Occipital lobe (tissue), 3 donors: ENCODE measurements at places on chromosomes 11 and 22. TPM values are rescaled to one million over a fixed set of nuclear protein-coding genes. Genes with fewer than 3 reads are reported as not detected.

DNA sequence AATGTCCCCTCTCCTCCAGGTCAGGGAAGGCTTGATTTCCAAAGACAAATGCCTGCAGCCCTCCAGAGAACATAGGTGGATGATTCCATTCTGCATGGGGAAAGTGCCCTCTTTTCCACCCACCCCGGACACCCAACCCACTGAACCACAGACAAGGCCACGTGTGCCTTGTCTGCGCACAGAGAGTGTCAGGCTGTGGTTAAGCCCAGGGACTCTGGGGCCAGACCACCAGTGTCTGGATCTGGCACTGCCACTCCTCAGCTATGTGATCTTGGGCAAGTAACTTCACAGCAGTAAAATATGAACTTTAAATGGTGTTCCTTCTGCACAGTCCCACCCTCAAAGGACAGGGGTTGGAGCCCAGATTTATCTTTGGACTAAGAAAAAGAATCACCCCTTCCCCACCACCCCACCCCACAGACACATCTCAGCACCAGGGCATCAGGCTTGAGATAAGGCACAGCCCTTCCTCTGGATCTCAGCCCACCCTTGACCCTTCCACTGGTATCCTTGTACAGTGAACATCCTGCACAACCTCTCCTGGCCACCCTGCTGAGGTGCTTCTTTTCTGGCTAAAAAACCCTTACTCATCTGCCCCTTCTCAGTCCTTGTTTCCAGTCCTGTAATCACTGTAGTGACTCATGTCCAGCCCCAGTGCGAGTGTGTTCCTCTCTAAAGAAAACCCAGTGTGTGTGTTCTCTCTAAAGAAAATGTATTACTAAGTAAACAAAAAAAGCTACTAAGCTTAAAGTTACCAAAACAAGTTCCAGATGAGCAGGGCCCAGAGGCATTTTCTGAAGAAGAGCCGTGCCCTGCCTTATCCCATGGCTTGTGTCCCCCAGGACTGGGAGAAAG lies 1.9 kb upstream of the PTGDR2 start:
- no peak for DNase-seq

- DNase-seq, result no peak
Measured at GRCh38 chr11:127066401-127067090, 66.0 kb upstream of the KIRREL3 start.

DNA sequence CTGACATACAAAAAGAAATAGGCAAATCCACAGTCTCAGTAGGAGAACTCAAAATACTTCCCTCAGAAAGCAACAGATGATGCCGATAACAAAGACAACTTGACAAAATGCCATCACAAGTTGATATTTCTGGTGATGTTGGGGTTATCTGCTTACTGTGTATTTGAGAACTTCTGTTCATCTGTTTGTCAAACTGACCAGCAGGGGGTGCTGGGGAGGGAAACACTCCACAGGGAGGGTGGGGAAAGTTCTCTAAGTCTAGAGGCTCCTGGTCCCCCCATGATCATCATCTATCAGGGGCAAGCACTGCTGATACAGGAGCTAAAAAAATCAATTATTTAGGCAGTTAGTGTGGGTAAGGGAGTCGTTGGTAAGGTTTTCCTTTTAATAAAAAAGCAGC lies 19.2 kb downstream of the GLYATL1 start:
- DNase-seq, result no peak

- DNase-seq, result no peak
Measured at GRCh38 chr22:44024288-44024921, at the start of gene PARVB. TSS of gene PARVB (plus strand) at chr22:44024302. CDS start at chr22:44024340, 38 bp downstream.

DNA sequence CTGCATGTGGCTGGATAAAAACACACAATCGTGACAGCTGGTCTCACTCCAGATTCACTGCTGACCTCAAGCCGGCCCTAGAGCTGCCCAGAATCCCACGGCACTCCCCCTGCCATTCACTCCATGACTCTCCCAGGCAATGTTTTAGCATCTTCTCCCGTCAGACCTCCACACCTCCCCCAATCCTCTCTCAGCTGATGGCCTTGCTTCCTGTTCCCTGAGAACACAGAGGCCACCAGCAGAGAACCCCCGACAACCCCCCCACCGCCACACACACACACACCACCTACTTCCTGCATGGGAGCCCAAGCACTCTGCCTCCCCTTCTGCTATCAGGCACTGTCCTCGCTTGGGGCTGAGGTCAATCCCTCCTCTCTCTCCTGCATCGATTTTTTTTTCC lies 9.3 kb downstream of the TNKS1BP1 start:
- no peak for DNase-seq

DNA sequence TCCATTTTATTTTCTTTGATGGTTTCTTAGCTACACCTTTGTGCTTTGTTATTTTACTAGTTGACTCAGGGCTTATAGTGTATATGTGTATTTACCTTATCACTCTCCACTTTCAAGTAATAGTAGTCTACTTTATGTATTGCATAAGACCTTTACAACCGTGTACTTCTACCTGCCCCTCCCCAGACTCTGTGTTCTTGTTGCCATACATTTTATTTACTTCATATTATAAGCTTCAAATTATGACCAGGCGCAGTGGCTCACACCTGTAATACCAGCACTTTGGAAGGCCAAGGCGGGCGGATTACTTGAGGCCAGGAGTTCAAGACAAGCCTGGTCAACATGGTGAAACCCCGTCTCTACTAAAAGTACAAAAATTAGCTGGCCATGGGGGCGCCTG lies 28.2 kb upstream of the CTSD start:
- no peak for DNase-seq

KRTAP5-8 gene
- total RNA-seq, result 0.31 TPM

NEFH gene
- total RNA-seq, result 0.47 TPM

PGGHG gene
- 1.4 TPM for total RNA-seq
